ENCODE measurements at places on chromosomes 2 and 18.

DNA sequence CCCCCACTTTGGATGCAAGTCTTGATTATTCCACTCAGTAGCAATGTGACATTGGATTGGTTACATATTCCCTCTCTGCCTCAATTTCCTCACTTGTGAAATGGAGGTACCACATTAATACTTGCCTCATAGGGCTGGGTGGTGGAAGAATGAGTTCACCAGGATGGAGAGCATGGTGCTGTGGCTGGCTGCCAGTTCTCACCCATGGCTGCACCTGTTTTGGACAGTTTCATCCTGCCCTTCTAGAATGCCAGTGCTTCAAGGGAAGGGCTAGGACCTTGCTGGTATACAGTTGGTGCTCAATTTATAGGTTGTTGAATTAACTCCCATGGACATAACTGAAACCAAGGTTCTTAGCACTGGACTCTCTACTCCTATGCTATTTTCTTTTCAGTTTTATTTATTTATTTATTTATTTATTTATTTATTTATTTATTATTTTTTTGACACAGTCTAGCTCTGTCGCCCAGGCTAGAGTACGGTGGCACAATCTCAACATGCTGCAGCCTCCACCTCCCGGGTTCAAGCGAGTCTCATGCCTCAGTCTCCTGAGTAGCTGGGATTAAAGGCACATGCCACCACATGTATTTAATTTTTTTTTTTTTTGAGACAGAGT, 5.3 kb upstream of the SH3RF3 start:
- DNase-seq: no peak

DNA sequence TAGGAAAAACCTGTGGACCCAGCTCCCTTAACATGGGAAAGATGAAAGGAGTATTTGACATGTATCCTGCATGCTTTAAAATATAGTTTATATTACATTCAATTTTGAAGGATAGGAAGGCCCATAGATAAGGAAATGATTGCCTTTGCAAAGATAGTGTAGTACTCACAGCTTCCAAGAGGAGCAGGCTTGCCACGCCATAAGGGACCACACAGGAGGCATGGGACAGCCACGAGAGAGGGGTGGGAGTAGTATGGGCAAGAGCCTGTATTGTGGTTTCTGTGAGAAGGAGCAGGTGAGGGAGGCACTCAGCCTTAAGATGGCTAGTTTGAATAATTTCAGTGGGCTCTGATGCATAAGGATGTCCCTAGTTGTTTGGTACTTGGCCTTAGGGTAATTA, 740.3 kb downstream of the SATB2 start:
- no peak for DNase-seq

GRCh38 chr2:28161466-28161865, 231.2 kb upstream of the FOSL2 start:
- no peak for DNase-seq

GRCh38 chr2:236981701-236982485, 103.8 kb upstream of the COPS8 start:
- DNase-seq: no peak

- peak; percentile 50 for DNase-seq
These were observed 308.6 kb downstream of the PIEZO2 start for GRCh38 chr18:10840743-10841142.

DNA sequence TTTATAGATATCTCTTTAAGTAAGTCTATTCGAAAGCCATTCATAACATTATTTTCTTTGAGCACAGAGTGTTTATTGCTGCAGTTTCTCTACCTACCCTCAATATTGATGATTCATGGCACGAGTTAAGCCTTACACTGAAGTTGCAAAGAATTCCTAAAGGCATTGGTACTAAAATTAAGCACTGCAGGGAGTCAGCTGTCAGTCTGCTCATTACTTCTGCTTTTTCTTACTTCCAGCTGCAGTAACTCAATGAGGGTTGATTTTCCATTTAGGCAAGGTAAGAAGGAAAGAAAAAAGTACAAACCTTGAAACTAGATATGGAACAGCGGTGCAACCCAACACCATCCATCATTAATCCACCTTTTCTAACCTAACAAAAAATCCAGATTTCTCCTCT, 65.2 kb downstream of the RNF152 start:
- DNase-seq: peak; percentile 55

GRCh38 chr2:183348492-183348891, 224.2 kb downstream of the NUP35 start:
- peak; percentile 0 for DNase-seq

GRCh38 chr2:72602711-72603110, 223.1 kb downstream of the EXOC6B start:
- DNase-seq: no peak

- no peak for DNase-seq
These were observed 190.5 kb downstream of the LOXHD1 start for GRCh38 chr18:46466234-46467160.

- no peak for DNase-seq
These were observed 88.5 kb downstream of the TWIST2 start for GRCh38 chr2:238936162-238937052.

DNA sequence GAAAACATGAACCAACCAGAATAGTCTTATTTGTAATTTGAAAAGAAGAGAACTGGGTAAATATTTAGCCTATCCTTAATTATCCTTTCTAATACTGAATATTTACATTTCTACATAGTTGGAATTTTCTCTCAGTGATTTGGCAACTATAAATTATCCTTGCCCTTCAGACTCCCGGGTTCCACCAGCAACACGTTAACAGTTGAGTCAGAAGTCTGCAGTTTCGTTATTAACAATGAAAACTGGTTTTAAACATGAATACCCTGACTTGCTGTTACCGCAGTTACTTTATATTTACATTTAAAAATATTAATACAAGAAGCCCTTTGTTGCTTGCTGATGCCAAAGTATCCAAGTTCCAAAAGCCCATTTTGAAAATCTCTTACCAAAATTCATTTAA, 673.0 kb downstream of the ARHGAP15 start:
- DNase-seq: no peak

DNA sequence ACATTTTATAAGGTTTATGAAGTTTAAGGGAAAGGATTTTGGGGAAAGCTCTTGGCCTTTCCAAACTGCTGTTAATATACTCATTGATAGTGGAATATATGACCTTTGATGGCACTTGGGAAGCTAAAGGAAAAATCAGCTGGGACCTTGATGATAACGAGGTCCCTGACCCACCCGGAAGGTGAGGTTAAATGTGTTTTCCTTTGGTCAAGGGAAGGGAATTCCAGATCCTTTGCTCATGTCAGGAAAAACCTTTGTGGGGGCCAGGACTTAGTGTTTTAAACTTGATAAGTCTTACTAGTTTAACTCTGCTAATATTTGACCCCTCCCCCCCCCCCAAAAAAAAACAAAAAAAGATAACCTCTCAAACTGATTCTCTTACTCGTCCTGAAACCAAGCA, 50.7 kb downstream of the CRIM1 start:
- DNase-seq: no peak

DNA sequence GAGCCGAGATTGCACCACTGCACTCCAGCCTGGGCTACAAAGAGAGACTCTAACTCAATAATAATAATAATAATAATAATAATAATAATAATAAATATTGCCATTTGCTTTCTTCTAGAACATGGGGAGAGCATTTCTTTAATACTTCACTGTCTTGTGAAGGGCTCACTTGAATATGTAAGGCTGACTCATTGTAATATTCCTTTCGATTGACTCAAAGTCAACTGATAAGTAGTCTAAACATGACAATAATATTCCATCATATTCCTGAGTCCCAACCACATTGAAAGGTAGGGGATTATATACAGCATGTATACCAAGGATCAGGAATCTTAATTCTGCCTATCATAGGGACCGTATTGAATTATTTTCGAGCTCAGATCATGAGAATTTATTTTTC, 949.2 kb downstream of the DSC3 start:
- no peak for DNase-seq

DNA sequence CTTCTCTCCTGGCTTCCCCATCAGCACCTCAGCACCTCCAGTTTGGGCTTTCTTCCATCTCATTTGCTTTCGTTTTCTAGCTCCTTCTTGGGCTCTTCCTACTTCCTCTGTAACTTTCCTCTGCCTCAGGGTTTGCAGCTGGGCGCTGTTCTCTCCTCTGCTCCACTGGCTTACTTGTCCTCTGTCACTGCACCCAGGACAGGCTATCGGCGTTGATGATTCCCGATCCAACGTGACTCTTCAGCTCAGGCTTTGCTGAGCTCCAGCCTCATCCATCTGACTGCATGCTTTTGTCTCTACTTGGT, 362.4 kb downstream of the CYRIA start:
- DNase-seq: peak; percentile 45

GRCh38 chr2:148201075-148202004, 180.4 kb downstream of the MBD5 start:
- DNase-seq: peak; percentile 42

DNA sequence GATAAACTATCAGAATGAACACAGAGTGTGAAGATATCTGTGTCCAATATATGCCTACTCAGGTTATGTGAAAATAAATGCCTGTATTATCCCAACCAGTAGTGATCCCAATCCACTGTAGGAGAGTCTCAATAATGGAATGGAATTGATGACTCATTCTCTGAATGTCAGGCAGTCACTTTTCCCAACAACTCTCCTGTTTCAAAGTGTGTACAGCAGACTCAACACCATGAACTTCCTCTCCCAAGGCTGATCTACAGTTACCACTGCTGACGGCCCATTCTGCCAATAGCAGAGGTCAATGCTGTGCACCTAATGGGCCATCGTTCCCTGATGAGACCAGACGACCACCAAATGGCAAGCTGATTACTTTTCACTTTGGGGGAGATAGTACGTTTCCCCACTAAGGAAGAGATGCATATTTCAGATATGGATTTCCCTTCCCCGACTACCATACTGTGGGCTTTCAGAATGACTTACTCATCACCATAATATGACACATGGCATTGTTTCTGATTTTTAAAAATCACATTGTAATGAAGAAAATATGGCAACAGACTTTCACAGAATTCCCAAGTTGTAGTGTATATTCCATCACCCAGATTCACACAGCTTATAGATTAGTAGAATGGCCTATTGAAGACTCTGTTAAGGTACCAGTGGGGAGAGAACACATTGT, 601.7 kb upstream of the VRK2 start:
- DNase-seq: no peak

DNA sequence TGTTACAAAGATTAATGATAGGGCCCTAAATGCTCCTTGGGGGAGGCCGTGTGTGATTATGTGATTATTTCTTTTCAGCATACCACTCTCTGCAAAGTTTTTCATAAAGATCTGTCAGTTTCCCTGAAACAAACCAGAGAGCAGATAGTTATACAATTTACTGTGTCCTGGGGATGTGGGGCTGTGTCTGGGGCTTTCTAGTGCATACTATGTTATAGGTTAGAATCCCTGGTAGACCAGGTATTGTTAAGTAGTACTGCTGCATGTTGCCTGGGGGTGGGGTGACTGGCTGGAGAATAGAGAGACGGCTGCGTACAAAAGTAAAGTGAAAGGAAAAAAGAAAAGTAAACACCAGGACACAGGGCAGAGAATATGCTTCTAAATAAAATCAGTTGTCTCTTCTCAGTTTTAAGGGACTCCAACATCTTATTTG, 3.3 kb upstream of the CCBE1 start:
- no peak for DNase-seq

DNA sequence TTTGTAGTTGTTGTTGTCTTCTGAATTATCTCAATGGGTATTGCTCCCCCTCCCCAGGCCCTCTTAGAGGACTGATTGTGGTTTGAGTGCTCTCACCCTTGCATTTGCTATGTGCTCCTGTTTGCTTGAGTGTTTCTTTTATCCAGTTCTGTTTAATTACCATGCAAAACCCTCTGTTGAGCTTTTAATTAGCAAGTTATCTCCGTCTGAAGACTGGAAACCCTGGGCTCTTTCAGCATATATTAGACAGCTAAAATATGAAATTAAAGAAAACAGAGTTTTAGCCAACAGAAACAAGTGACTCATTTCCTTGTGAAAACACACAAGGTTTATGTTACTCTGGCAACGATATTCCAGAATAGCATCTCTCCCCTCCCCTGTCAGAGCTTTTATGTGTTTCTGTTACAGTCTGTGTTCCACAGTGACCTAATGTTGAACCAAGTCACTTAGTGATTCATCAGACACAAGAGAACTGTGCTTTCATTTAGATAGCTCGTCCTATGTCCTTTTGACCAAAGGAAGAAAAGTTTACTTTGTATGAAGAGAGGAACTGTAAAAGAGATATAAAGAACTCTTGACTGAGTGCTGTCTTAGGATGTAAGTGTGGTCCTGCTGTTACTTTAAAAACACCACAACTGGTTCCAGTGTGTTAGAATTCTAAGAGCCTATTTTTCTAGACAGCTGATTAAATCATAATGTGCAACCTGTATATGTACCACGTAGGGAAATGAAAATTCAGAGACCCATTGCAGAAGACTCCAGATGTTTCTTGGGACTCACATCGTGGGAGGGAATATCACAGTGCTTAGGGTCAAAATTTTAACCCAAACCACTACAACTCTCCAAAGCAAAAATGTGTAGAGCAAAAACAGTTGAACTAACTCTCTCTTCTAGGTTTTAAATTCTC, 172.8 kb upstream of the RBMS1 start:
- peak; percentile 95 for DNase-seq

DNA sequence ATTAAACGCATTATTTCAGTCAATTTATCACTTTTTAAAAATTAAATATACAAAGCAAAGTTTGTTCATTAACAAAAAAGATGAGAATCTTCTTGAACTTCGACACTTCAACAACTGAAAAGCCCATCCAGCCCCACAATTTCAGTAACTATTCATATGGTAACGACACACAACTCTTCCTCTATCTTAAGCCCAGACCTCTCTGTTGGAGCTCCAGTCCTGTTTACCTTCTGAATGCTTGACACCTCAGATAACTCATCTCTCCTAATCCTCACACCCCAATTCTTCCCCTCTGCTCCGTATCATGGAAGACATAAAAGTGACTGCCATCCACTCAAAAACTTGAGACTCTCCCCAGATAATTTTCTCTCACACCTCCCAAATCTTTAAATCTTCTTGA, 12.6 kb downstream of the USP37 start:
- no peak for DNase-seq

DNA sequence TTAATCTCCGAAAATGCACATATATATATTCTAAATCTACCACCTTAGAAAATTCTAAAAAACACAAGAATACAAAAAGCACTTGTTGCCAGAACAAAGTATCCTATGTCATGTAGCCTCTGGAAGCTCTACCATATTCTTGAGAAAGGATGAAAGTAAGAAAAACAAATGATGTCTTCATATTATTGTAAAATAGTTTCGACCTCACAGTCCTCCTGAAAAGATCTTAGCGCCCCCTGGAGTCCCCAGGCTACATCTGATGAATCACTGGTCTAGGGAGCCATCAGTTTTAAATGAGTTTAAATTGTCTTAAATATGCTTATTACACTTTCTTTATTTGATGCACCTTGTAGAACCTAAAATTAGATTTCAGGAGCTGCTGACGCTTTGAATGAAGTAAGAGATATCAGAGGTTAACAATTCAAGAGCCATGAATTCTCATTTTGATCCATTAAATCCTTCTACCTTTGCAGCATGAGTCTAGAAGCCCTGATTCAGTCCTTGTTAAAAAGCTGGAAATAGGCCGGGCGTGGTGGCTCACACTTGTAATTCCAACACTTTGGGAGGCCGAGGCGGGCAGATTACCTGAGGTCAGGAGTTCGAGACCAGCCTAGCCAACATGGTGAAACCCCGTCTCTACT, 138.8 kb downstream of the MCFD2 start:
- DNase-seq: peak; percentile 76

GRCh38 chr18:74499633-74500032, 3.5 kb downstream of the CNDP2 start:
- DNase-seq: no peak

All from common myeloid progenitor, CD34-positive (primary cell).